Effector memory CD8-positive, alpha-beta T cell (primary cell): ENCODE measurements at places on chromosomes 11 and 22.
A peak's percentile ranks its signal among the peaks of the same experiment; 100 is the strongest.

GRCh38 chr11:12809864-12810567 lies 135.8 kb downstream of the TEAD1 start:
- DNase-seq, result no peak

GRCh38 chr11:65973439-65974110 lies 12.0 kb downstream of the SART1 start:
- no peak for DNase-seq

- DNase-seq, result no peak
These were observed 434.5 kb upstream of the B3GAT1 start for GRCh38 chr11:134846328-134847082.

- no peak for DNase-seq
These were observed 387.1 kb downstream of the SOX6 start for GRCh38 chr11:15969281-15969680.

DNA sequence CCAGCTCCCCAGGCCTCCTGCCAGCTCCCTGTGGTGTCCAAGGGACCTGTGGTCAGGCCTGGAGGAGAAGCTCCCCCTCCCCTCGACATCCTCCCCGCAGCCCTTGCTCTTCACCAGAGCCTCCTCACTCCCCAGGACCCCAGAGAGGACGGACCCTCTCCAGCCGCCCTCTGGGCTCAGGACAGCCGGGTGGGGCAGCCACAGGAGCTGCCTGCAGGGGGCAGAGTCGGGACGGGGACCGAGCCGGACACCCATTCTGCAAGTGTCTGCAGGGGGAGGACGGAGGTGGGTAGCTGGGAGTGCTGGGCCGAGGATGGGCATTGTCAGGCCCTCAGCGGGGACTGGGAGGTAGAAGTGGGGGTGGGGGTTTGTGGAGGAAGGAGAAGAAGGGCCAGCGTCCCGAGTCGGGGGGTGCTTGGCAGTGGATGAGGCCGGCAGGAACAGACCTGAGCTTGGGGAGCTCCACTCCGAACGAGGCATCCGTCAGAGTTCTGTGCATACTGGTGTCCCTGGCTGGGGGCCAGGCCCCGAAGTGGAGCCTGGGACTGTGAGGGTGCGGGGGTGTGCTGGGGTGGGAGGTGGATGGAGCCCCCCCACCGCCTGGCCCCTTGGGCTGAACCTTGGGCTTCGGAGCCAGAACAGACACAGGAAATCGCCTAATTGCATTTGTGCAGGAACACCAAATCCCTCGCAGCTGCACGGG lies 15.2 kb downstream of the PRR33 start:
- DNase-seq, result no peak

DNA sequence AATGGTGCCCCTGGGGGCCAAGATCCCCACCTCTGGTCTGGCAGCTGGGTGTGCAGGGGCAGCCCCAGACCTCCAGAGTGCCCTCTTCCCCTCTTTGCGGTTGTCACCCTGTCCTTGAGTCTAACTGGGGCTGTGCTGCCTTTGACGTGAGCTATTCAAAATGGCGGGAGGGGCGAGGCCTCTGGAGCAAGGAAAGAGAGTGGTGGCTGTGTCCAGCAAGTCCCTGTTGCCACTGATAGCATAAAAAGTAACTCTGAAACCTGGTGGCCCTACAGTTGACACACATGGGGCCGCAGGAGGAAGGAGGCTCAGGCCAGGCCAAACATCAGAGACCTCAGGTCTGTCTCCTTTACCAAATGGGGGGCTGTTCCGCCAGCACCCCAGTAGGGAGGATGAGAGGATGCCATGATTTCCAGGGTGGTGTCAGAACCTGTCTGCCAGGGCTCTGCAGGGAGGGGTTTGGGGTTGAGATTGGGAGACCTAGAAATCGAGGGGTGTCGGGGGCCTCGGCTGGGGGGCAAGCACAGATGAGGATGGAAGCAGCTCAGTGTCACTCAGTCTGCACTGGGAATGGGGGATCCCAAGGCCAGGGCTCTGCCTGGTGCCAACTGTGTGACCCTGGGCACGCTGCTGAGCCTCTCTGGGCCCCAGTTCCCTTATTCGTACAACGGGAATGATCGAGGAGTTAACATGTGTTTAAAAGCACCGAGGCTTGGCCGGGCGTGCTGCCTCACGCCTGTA lies 49.2 kb upstream of the KCNQ1OT1 start:
- DNase-seq, result no peak

GRCh38 chr11:114033066-114033465 lies 26.4 kb upstream of the ZBTB16 start:
- DNase-seq, result no peak

- no peak for DNase-seq
These were observed 262.6 kb upstream of the SORL1-AS1 start for GRCh38 chr11:121715405-121715804.

DNA sequence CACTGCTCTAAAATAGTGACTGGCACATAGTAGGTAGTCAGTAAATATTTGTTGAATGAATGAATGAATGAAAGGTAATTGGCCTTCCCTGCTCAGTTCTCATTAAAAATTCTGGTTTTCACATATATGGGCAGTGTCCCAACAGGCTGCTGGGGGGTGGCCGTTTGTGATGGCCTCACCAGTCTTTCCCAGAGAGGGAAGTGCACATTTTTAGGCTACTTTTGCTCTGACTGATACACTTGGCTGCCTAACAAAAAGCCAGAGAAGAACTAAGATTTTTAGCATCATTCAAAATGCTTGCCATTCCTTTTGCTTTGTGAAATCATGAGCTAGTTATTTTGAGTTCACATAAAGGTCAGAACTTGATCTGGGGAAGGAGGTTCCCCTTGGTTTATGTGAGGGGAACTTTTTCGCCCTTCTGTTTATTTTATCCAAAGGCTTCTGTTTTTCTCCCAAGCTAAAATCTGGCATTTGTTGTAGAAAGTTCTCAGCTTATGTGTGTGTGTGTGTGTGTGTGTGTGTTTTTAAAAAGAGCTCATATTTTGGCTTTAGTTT lies 83.1 kb downstream of the PTPRJ start:
- DNase-seq, result no peak

- DNase-seq, result no peak
These were observed 13.9 kb upstream of the NAV2 start for GRCh38 chr11:19698493-19699292.

- DNase-seq, result no peak
These were observed 9.7 kb downstream of the ADAMTS8 start for GRCh38 chr11:130418756-130419155.

DNA sequence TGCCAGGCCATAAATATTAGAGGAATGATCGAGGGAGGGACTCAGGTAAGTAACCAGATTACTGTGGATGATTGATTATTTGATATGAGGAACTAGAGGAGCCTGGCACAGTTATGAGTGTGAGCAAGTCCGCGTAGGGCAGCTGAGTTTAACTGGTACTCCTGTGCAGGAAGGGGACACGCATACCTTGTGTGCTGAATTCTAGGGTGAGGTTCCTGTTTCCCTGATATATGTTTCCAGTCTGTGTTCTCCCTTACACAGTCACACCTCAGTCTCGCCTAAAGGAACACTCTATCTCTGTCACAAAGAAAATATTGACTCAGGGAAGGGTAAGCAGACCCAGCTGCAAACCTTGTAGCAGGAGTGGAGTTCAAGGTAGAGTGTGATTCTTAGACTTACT lies 17.4 kb downstream of the SGSM3 start:
- no peak for DNase-seq

GRCh38 chr22:17213976-17214375 lies 5.3 kb downstream of the ADA2 start:
- peak; percentile 24 for DNase-seq

- DNase-seq, result no peak
These were observed 3.8 kb downstream of the SMTNL1 start for GRCh38 chr11:57541169-57541568.

DNA sequence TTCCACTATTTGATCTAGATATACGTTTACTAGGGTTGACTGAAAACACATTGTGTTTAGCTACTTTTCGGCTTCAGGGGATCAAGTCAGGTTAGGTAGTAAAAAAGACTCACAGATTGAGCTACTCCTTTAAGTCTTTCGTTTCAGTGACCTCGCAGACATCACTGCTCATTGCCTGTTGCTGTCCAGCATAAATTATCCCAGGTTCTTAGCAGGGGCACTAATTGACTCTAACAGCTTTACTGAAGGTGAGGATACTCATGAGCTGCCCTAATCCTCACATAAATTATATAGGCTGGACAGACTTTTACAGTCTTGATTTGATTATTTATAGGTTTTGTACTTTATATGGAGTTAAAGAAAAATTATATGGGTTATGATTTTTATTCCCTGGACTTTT lies 3.7 kb downstream of the CARD18 start:
- DNase-seq, result no peak

DNA sequence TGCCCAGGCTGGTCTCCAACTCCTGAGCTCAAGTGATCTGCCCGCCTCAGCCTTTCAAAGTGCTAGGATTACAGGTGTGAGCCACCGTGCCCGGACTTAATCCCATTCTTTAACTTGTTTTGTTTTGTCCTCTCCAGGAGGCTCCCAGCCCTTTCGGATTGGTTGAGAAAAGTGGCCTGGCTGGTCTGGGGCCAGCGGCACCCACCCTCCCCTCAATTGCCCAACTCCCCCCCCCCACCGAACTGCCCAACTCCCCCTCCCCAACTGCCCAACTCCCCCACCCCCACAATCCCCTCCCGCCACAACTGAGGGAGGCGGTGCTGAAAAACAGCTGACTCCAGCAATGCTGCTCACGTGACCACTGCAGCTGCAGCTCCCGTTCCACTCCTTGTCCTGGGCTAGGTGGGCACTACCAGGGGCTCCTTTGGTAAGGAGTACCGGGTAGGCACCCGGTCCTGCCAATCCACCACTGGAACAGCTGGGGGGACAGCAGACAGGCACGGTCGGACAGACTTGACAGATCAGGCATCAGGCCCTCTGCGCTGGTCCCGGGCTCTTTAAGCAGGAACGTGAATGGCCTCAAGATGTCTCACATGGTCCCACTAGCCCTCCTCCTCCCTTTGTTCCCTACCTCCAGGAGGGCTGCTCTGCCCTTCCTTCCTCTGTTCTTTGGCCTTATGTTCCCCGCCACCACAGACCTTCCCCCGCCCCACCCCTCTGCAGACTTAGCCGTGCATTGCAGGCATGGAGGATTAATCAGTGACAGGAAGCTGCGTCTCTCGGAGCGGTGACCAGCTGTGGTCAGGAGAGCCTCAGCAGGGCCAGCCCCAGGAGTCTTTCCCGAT lies at the start of gene TCN2:
Gene TCN2, plus strand, starts transcription at position 720 of the 845 bp plus-strand sequence. CDS start 158 bp downstream, outside the sequence.
- no peak for DNase-seq

DNA sequence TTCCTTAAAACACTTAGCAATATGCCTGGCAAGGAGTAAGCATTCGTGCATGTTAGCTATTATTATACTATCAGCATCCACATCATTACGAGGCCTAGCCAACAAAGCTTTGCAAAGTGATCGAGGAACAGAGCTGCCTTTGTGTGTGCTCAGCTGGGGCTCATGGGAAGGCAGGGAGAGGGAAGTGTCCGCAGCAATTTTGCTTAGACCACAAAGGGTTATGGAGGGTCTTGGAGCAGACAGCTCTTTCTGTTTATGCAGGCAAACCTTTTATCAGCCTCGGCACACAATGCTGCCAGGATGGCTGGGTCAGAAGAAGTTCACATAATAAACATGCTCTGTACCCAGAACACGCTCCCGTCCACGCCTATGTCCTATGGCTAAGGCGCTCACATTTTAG lies 10.9 kb upstream of the DKK3 start:
- DNase-seq, result no peak

- DNase-seq, result no peak
These were observed 8.1 kb downstream of the SLC17A6 start for GRCh38 chr11:22346282-22346681.

DNA sequence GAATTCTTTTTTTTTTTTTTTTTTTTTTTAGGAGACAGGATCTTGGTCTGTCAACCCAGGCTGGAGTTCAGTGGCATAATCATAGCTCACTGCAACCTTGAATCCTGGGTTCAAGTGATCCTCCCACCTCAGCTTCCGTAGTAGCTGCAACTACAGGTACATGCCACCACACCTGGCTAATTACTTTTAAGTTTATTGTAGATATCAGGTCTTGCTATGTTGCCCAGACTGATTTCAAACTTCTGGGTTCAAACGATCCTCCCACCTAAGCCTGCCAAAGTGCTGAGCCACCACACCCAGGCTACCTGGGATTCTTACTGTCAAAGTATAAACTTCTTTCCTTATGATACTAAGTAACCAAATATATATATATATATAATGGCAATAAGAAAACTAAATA lies 50.9 kb upstream of the CHRNA10 start:
- DNase-seq, result no peak

- DNase-seq, result no peak
These were observed 66.2 kb upstream of the NECTIN1 start for GRCh38 chr11:119795231-119795630.

GRCh38 chr11:100833276-100833675 lies 146.2 kb downstream of the ARHGAP42 start:
- no peak for DNase-seq

- DNase-seq, result no peak
These were observed 31.6 kb downstream of the ZNF214 start for GRCh38 chr11:6988506-6988905.

GRCh38 chr22:42863349-42863961 lies 6.4 kb upstream of the ARFGAP3 start:
- DNase-seq, result no peak

GRCh38 chr11:4809246-4809645 lies 5.1 kb upstream of the OR52R1 start:
- no peak for DNase-seq

DNA sequence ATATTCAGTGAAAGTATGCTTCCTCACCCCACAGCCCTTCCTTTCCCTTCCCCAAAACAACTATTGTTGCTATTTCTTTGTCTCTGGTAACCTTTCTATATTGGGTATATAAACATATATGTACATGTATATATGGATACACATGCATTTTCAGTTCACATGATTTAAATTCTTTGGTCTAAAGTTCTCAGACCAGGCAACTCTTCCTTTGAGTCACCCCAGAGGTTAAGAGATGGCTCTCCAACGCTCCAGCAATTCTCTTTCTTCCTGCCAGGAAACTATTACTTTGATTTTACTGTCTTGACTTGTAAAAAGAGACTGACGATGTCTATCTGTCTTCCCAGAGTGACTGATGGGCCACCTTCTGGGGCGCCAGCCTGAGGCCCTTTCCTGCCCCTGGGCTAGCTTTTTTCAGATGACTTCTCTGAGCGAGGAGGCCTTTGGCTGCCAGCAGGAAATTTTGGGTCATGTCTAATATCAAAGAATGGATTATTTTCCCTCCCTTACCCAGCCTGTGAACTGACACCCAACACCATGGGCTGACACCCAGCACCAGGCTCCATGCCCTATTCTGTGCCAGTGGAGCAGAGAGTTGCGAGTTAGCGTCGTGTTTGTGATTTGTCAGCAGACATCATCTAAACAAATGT lies 14.4 kb upstream of the ST3GAL4 start:
- no peak for DNase-seq
